Osteocyte (in vitro differentiated cells): ENCODE measurements at places on chromosomes 16 and 17. TPM values are rescaled to one million over a fixed set of nuclear protein-coding genes. Genes with fewer than 3 reads are reported as not detected.

CMTM1 gene
- total RNA-seq: 7.8 and 8.0 TPM in 2 replicates

GPRC5C gene
- 44.4 and 56.4 TPM in 2 replicates for total RNA-seq

HSF5 gene
- total RNA-seq: not detected in 2 replicates

DNA sequence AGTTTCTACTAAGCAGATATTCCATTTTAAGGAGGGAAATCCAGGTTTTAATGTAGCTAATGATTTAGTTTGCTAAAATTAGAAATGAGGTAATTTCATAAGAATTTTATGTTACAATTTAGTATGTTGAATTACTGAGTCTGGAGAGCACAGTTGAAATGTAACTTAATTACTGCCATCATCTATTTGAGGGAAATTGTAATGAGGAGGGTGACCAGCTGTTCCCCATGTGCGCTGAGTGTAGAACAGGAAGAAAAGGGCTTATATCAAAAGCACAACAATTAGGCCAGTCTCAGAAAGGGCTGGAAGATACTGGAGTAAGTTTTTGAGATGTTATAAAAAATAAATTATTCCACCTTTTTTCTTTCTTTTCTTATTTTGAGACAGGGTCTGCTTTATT, 735.1 kb upstream of the GOT2 start:
- H3K27ac ChIP-seq: no peak overlapping the region
- no peaks in the 10 kb centered on the region for H3K36me3 ChIP-seq
- no peaks in the 10 kb centered on the region for H3K27me3 ChIP-seq
- no peak for DNase-seq

GRCh38 chr17:79841369-79842135, 2.3 kb upstream of the CBX4 start:
- peaks cover 47% of the 10 kb centered on the region for H3K4me1 ChIP-seq
- H3K27ac ChIP-seq: no peak overlapping the region
- H3K4me3 ChIP-seq: peak overlapping the region; percentile 26
- no peaks in the 10 kb centered on the region for H3K36me3 ChIP-seq

GRCh38 chr16:68445458-68445857, 2.9 kb downstream of the SMPD3 start:
- no peak overlapping the region for H3K27ac ChIP-seq
- H3K4me3 ChIP-seq: no peak overlapping the region
- H3K4me1 ChIP-seq: peaks cover 16% of the 10 kb centered on the region
- H3K36me3 ChIP-seq: no peaks in the 10 kb centered on the region

GRCh38 chr17:21039839-21040575, 2.8 kb downstream of the USP22 start:
- no peak for DNase-seq
- H3K27me3 ChIP-seq: no peaks in the 10 kb centered on the region
- H3K27ac ChIP-seq: peak overlapping the region; percentile 95

- no peaks in the 10 kb centered on the region for H3K27me3 ChIP-seq
- H3K27ac ChIP-seq: no peak overlapping the region
- peaks cover 13% of the 10 kb centered on the region for H3K36me3 ChIP-seq
- DNase-seq: no peak
- H3K4me3 ChIP-seq: no peak overlapping the region
Measured at GRCh38 chr17:27552276-27552732, 78.7 kb upstream of the LGALS9 start.

DNA sequence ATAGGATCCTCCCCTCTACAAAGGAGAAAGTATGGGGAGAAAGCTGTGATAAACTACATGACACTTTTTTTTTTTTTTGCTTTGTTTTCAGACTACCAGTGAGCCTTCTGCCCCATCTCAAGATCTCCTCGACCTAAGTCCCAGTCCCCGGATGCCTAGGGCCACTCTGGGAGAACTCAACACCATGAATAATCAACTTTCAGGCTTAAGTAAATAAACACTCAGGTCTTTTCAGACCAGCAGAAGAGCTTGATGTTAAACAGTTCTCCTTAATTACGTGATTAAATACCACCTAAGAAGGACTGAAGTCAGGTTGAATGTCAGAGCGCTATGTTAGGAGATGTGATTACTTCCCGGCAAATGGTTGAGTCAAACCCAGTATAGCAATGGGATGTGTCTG, 31.4 kb downstream of the COX11 start:
- H3K36me3 ChIP-seq: peaks cover 56% of the 10 kb centered on the region
- H3K4me3 ChIP-seq: no peak overlapping the region
- peaks cover 13% of the 10 kb centered on the region for H3K4me1 ChIP-seq
- H3K27me3 ChIP-seq: no peaks in the 10 kb centered on the region
- DNase-seq: no peak
- H3K27ac ChIP-seq: no peak overlapping the region
